T47D (cell line): ENCODE measurements at places on chromosomes 2 and 18.

- DNase-seq = no peak
These were observed 13.7 kb upstream of the TET3 start for GRCh38 chr2:73970850-73971471.

- DNase-seq = no peak
These were observed 204.6 kb downstream of the SOCS6 start for GRCh38 chr18:70493461-70493860.

DNA sequence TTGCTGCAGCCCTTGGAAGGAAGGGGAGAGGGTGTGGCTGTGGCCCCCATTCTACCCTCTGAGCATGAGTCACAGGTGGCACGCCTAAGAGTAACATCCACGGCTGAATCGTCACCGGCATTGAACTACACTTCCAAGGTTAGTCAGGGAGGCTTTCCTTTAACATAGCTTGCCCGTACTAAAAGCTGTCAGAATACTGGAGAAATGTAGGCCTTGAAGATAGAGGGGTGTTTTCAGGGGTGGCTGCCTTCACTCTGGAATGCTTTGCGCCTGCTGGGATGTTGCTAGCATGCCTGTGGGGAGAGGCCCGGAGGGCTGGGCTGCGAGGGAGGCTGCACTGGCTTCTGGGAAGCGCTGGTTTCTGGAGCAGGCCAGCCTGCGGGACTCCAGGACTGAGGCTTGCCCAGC is 333.7 kb downstream of the AGAP1 start:
- no peak for DNase-seq

GRCh38 chr18:46340716-46341115 is 236.5 kb downstream of the HAUS1 start:
- no peak for DNase-seq
